Naive B cell (primary cell): ENCODE measurements at places on chromosomes 7 and 10. TPM values are rescaled to one million over a fixed set of nuclear protein-coding genes. Genes with fewer than 3 reads are reported as not detected.
A peak's percentile ranks its signal among the peaks of the same experiment; 100 is the strongest.

The MALRD1 gene
- not detected for polyA plus RNA-seq

The EGR2 gene
- 1.7 TPM for polyA plus RNA-seq

The WDFY4 gene
- 46.5 TPM for polyA plus RNA-seq

The METTL27 gene
- polyA plus RNA-seq, result 1.5 TPM

The SLC18A3 gene
- polyA plus RNA-seq, result not detected

The SFMBT2 gene
- polyA plus RNA-seq, result 2.3 TPM

The TMEM184A gene
- polyA plus RNA-seq, result not detected

DNA sequence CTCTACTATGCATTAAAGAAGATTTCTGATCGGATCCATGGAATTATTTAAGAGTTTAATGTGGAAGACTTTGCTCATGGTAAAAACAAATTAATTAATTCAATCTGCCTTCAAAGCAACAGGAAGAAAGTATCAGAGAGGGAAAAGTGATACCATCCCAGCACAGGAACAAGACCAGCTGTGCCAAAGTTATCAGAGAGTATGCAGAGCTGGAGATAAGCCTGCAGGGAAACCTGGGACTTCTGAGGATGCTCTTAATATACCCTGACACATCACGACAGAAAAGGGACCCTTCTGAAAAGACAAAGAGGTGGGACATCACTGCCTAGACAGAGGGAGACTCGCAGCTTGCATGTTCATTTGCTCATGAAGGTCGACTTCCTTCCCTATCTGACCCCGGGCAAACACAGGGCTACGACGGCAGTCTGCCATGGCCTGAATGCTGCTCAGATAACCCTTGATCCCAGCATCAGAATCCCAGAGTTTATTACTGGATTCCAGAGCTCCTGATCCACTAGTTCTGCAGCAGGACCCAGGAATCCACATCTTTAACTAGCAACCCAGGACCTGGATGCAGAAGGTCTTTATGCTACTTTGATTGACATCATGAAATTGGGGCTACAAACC, 29.5 kb downstream of the FAM171A1 start:
- H3K36me3 ChIP-seq, result no peaks in the 10 kb centered on the region
- no peak overlapping the region for H3K27ac ChIP-seq
- no peak overlapping the region for H3K4me3 ChIP-seq
- H3K27me3 ChIP-seq, result peaks cover 53% of the 10 kb centered on the region

DNA sequence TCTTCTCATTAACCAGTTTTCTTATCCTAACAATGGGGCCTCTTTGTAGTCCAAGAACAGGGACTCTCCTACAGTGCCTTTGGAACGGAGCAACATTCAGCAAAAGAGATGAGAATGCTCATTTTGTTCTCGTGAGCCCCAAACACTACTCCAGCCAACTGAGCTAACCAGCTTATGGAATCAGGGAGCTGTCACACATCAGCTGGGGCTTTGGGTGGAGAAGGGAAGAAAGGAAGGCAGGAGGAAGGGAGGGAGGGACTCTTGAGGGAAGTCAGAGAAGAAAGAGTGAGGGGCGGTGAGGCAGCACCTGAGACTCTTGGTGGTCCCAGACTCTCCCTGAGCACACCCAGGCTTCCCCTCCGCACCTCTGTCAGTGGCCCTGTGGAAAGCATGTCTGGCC, 123.1 kb downstream of the CLEC2L start:
- H3K4me3 ChIP-seq, result no peak overlapping the region
- no peaks in the 10 kb centered on the region for H3K36me3 ChIP-seq
- H3K27me3 ChIP-seq, result no peaks in the 10 kb centered on the region
- peaks cover 38% of the 10 kb centered on the region for H3K4me1 ChIP-seq
- DNase-seq, result no peak

- DNase-seq, result no peak
- no peak overlapping the region for H3K27ac ChIP-seq
- no peak overlapping the region for H3K4me3 ChIP-seq
- H3K36me3 ChIP-seq, result no peaks in the 10 kb centered on the region
Measured at GRCh38 chr10:70302292-70302691, 18.5 kb upstream of the NPFFR1 start.

GRCh38 chr10:80372675-80373074, 16.1 kb downstream of the DYDC2 start:
- peaks cover 11% of the 10 kb centered on the region for H3K36me3 ChIP-seq
- no peaks in the 10 kb centered on the region for H3K27me3 ChIP-seq
- H3K4me3 ChIP-seq, result no peak overlapping the region
- DNase-seq, result no peak
- no peak overlapping the region for H3K27ac ChIP-seq

DNA sequence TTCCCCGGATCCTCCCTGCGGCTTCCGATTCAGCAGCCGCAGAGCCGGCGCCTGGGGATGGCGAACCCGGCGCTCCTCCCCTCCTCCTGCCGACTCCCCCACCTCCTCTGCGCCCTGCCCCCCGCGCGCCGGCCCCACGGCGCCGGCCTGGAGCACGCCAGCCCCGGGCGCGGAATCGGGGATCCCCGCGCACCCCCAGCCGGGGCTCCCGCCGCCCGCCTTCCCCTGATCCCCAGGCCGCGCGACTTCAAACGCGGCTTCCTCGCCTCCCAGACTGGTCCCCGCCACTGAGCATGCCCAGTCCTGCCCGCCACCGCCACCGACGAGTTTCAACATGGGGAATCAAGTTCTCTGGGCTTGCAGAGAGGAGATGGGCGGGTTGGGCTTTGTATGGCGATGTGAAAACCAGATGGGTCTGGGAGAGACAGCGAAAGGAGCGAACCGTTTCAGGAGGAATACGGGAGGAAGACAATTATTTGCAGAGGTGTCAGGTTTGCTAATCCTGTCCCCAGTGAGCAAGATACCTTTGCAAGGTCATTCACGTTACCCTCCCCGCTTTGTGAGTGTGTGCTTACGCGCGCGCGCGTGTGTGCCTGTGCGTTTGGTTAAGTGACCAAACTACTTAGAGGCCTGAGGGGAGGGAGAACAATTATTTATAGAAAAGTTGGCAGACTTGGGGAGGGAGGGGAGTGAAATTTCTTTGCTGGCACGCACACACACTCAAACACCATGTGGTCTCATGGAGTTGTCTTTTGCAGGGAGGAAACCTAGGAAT, at the start of gene PANK1:
PANK1 (minus strand) TSS at position 276 of the 775 bp plus-strand sequence. CDS start 351 bp downstream, outside the sequence.
- peak within 1 kb of the TSS; percentile 96 for H3K4me3 ChIP-seq
- H3K36me3 ChIP-seq, result no peaks in the 10 kb centered on the region
- peak; percentile 65 for DNase-seq
- no peak within 1 kb of the TSS for H3K27ac ChIP-seq
- peaks cover 8% of the 10 kb centered on the region for H3K4me1 ChIP-seq

DNA sequence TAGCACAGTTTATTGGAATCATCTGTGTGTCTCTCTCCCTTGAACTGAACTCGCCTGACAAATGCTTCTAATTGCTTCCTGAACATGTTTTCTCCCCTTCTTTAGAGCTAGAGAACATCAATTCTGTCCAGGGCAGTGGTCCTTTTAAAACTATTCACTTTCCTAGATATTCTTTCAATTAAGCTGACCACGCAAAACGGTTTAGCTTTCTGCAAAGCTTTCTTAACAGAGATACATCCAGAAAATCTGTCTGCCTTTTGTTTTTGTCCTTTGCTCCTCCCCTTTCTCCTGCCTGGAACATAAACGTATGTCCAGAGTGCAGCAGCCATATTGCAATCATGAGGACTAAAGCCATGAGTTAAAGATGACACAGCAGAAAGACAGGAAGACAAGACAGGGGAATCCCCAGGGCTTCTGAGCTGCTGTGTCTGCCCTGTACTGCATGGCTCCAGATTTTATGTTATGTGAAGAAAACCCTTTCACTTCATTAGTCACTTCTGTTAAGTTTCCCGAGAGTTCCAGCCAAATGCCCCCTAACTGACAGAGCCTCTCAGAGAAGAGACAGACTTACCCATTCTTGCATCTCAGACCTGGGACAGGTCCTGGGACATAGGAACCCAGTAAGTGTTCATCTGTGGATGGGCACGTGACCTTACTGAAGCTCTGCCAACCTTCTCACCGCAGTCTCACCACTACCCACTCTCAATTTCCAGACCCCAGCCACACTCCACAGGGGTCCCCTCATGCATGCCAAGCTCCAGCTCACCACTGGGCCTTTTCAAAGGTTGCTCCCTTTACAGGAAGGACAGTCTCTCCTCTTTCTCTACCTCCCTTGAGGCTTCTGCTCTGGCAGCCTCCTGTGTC, 35.0 kb upstream of the CPXM2 start:
- no peaks in the 10 kb centered on the region for H3K4me1 ChIP-seq
- no peak overlapping the region for H3K27ac ChIP-seq
- peaks cover 62% of the 10 kb centered on the region for H3K27me3 ChIP-seq
- H3K36me3 ChIP-seq, result peaks cover 23% of the 10 kb centered on the region
- no peak for DNase-seq

- H3K27ac ChIP-seq, result no peak overlapping the region
- H3K4me3 ChIP-seq, result no peak overlapping the region
- no peak for DNase-seq
- H3K27me3 ChIP-seq, result no peaks in the 10 kb centered on the region
- no peaks in the 10 kb centered on the region for H3K4me1 ChIP-seq
Measured at GRCh38 chr10:43781480-43782361, 133.0 kb upstream of the ZNF32 start.

DNA sequence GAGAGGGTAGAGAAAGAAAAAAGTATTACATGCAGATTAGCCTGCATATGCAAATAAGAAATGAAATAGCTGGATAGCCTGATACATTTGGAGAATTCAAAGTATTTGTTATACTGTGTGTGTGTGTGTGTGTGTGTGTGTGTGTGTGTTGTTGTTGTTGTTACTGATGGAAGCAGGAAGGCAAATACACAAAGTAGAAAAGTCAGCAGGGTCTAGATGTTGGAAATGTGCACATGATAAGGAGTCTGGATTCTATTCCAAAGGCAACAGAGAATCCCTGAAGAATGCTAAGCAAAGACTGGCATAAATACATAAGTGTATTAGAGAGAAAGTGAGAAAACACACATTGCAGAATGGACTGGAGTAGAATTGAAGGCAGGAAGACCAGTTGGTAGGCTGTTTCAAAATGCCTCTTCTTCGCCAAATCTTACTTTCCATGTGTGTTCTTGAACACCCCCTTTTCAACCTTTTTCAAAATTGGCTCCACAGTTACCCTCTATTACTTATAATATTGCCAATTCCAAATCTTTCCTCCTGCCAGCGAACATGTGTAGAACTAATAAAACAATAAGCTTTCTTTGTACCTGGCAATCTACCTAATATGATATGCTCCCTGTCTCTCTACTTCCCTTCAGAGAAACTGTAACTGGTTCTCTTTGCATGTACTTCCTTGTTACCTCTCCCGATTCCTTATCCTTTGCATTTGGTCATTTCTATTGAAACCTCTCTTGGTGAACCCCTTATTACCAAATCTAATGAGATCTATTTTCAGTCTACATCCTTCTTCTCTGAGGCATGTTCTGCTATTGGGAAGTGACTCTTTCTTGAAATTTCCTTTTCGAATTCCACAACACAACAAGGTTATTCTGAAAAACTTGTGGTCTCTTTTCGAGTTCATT, 6.2 kb downstream of the CPED1 start:
- no peaks in the 10 kb centered on the region for H3K36me3 ChIP-seq
- peaks cover 2% of the 10 kb centered on the region for H3K27me3 ChIP-seq
- H3K4me1 ChIP-seq, result peaks cover 22% of the 10 kb centered on the region

- peaks cover 36% of the 10 kb centered on the region for H3K27me3 ChIP-seq
- H3K4me3 ChIP-seq, result no peak overlapping the region
- H3K27ac ChIP-seq, result no peak overlapping the region
- H3K36me3 ChIP-seq, result no peaks in the 10 kb centered on the region
- DNase-seq, result peak; percentile 9
Measured at GRCh38 chr10:14325325-14325955, 5.3 kb downstream of the FRMD4A start.

GRCh38 chr10:75283671-75284470, 48.1 kb upstream of the COMTD1 start:
- H3K27me3 ChIP-seq, result peaks cover 76% of the 10 kb centered on the region
- no peak overlapping the region for H3K27ac ChIP-seq
- no peaks in the 10 kb centered on the region for H3K4me1 ChIP-seq
- no peak for DNase-seq

GRCh38 chr10:92544296-92544695, 29.6 kb downstream of the IDE start:
- H3K36me3 ChIP-seq, result peaks cover 12% of the 10 kb centered on the region
- H3K4me3 ChIP-seq, result no peak overlapping the region
- peaks cover 36% of the 10 kb centered on the region for H3K4me1 ChIP-seq
- peak; percentile 17 for DNase-seq
- H3K27me3 ChIP-seq, result no peaks in the 10 kb centered on the region

DNA sequence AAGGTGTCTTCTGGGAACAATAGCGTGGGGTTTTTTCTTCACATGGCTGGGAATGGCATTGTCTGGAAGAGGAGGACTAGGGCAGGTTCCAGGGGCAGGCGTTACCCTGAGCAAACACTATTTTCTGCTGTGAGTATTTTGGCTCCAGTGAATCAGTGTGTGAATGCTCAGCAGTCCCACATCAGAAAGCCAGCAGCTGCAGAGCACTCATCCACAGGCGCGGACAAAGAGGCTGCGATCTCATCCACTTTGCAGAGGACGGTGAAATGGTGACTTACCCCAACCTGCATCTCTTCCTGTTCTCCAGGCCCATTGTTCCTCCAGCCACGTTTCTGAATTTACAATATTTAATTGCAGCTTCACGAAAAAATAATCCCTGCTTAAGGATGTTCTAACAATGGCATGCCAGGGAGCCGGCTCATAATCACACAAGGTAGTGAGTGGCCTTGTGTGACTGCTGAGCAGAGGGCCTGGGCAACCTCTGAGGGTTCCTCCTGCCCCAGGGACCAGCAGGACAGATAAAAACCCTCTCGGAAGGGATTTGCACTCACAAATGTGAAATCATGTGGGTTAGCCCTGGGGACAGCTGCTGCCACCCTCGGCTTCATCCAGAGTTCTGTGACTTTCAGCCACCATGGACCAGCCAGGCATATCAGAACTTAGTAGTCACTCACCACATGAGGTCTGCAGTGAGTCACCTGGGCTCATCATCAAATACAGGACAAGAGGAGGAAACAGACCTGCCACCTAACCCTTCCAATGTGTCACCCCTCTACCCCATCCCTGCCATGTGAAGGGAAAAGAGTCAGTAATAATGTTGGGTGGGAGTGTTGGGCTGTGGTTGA, 65.0 kb upstream of the EN2 start:
- no peaks in the 10 kb centered on the region for H3K4me1 ChIP-seq
- no peak overlapping the region for H3K27ac ChIP-seq
- no peak for DNase-seq
- peaks cover 58% of the 10 kb centered on the region for H3K27me3 ChIP-seq
- H3K36me3 ChIP-seq, result no peaks in the 10 kb centered on the region

GRCh38 chr10:127041552-127041951, 136.3 kb downstream of the DOCK1 start:
- H3K4me1 ChIP-seq, result no peaks in the 10 kb centered on the region
- H3K27me3 ChIP-seq, result no peaks in the 10 kb centered on the region
- H3K36me3 ChIP-seq, result no peaks in the 10 kb centered on the region

DNA sequence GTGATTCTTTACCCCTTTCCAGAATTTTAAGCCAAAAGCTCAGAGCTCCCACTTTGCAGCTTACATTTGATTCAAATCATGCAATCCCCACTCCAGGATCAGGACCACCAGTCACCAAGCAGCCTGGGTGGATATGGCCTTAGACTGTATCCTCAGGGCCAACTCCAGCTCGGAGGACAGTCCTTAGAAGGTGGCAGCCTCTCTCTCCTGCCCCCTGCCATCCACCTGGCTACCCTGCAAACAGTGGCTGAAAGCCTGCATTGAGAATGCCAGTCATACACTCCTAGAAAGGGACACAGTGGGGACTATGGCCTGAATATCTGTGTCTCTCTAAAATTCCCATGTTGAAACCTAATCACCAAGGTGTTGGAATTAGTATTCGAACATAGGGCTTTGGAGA, 50.0 kb upstream of the KCNMA1 start:
- H3K4me3 ChIP-seq, result no peak overlapping the region
- H3K27ac ChIP-seq, result no peak overlapping the region
- no peak for DNase-seq
- no peaks in the 10 kb centered on the region for H3K4me1 ChIP-seq

GRCh38 chr10:31625566-31625965, 303.1 kb downstream of the ARHGAP12 start:
- DNase-seq, result no peak
- no peaks in the 10 kb centered on the region for H3K4me1 ChIP-seq
- no peak overlapping the region for H3K4me3 ChIP-seq
- H3K27me3 ChIP-seq, result peaks cover 7% of the 10 kb centered on the region
- H3K27ac ChIP-seq, result no peak overlapping the region
- peaks cover 20% of the 10 kb centered on the region for H3K36me3 ChIP-seq
